ENCODE measurements at places on chromosomes 12 and 14. TPM values are rescaled to one million over a fixed set of nuclear protein-coding genes. Genes with fewer than 3 reads are reported as not detected.
A peak's percentile ranks its signal among the peaks of the same experiment; 100 is the strongest.

DNA sequence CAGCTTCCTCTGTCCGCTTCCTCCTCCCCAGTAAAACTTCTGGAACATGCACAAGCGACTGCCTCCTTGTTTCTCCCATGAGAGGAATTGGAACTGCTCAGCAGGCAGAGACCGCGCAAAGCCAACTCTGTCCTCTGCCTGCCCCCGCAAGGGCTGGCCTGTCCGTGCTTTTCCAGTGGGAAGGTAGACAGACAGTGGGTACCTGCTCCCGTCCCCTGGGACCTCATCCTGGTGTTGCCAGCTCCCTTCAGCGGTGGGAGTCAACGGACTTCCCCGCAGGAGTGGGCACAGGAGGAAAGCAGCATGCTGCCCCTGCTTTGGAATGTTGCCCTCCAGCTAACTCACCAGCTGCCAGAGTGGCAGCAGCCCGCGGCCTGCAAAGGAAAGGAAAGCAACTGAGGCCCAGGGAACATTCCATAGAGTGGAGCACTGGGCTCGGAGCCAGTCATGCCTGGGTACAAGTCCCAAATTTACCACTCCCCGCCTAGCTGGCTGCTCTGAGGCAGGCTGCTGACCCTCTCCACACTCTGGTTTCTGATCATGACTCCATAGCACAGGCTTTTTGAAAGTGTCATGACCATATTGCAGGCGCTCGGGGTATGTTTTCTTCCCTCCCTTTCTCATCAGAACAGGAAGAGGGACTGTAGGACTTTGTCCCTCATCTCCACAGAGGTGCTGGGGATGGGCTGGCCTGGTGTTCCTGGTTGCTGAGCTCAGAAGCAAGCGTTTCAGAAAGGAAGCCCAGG is 89.2 kb upstream of the CLMN start:
- no peak for DNase-seq

The CACNA2D4 gene
- total RNA-seq: 7.2 TPM

DNA sequence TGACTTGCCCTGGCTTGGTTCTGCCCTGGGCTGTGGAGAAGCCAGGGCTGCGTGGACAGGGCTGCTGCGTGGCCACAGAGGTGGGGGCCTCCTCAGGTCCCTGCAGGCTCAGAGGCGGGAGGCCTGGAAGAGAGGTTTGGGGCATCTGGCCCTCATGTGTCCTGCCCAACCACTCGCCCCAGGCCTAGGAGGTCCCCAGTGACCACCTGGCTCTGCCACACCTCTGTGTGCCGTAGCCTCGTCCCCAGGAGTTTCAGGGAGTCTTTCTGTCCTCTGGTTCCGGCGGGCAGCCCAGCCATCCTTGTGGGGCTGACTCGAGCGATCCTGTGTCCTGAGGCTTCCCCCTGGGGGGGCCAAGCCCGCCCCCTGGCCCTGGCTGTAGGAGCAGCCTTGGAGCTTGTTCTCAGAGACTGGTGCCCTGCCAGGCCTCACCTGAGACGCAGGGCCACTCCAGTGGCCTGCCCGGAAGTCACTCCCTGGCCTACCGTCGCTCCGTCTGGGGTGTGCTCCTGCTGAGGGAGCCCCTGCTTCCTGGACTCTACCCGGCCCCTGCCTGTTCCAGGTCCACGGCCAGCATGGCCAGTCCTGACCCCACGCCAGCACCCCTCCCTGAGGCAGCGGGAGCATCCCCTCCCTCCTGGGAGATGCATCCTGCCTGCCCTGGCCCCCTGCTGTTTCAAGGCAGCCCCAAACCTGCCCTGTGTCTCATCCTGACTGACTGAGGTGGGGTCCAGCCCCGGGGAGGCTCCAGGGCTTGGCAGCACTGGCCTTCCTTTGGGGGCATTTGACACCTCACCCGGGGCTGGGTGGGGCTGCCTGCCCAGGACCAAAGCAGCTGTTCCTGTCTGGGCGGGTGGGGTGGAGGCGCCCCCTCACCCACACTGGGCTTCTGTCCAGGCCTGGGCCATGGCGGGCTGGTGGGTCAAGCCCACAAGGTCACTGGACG is 13.9 kb downstream of the ASPG start:
- DNase-seq: no peak

The RFX4 gene
- total RNA-seq: not detected

GRCh38 chr12:46473634-46474329 is 101.2 kb upstream of the SLC38A2 start:
- peak; percentile 95 for DNase-seq

DNA sequence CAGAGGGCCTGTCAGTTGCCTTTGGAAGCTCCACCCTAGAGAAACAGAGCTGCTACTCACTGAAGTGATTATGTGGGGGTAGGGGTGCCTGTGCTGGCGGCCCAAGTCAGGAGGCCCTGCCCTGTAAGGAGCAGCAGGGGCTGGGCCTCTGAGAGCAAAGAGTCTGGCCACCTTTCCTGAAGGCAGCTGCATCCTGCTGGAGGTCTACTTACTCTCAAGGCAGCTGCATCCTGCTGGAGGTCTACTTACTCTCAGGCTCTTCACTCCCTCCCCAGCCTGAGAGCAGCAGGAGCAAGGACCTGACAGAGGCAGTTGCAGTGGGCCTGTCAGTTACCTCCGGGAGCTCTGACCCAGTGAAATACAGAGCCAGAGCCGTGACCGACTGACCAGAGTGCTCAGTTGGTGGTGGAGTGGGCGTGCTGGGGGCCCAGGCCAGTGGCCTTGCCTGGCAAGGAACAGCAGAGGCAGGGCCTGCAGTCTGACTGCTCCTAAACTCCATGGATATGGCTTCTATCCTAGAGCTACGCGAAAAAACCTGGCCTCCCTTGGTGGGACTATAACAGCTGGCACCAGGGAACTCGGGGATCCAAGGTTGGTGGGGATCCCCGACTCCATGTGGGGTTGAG is 32.3 kb downstream of the RAD51B start:
- DNase-seq: no peak

The PCED1B gene
- 0.10 TPM for total RNA-seq

All from HepG2 (cell line).